ENCODE measurements at places on chromosomes 16 and 17. TPM values are rescaled to one million over a fixed set of nuclear protein-coding genes. Genes with fewer than 3 reads are reported as not detected.

Gene OR3A3
- not detected for total RNA-seq

Gene NPIPB6
- total RNA-seq = 5.2 TPM

Gene JPH3
- total RNA-seq = 3.1 TPM

Gene HS3ST3A1
- 7.5 TPM for total RNA-seq

Gene NUPR1
- total RNA-seq = 124 TPM

Gene CCDC182
- not detected for total RNA-seq

Gene ALOX15B
- total RNA-seq = not detected

Gene TVP23A
- total RNA-seq = not detected

Gene TNK1
- total RNA-seq = not detected

Gene TBX6
- 0.75 TPM for total RNA-seq

Gene CDH15
- 0.13 TPM for total RNA-seq

GRCh38 chr16:67782567-67783352 is 23.6 kb downstream of the RANBP10 start:
- no peak for DNase-seq

- no peak for DNase-seq
Measured at GRCh38 chr17:28239271-28239624, 79.8 kb upstream of the TMEM97 start.

GRCh38 chr17:82859431-82860403 is 19.9 kb upstream of the ZNF750 start:
- DNase-seq = no peak

DNA sequence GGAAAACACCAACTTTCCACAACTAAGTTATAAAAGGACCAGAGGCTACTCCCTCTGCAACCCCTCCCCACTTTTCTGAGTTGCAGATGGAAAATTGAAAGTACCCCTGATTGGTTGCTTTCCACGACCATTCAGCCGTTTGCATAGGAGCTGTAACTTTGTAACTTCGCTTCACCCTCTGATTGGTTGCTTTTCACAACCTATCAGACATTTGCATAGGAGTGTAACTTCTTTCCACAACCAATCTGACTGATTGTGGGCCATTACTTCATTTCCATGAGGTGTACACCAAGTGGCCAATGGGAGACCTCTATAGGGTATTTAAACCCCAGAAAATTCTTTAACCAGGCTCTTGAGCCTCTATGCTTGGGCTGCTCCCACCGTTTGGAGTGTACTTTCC is 644.1 kb downstream of the WWOX start:
- no peak for DNase-seq

GRCh38 chr17:4941319-4941610 is 1.2 kb downstream of the RNF167 start:
- DNase-seq = no peak

GRCh38 chr17:33049781-33050414 is 58.3 kb downstream of the SPACA3 start:
- DNase-seq = peak; percentile 85

GRCh38 chr16:1119766-1120576 is 23.9 kb upstream of the C1QTNF8 start:
- DNase-seq = no peak

GRCh38 chr16:10519929-10520868 is 60.2 kb downstream of the EMP2 start:
- no peak for DNase-seq

- DNase-seq = no peak
Measured at GRCh38 chr16:16080465-16081065, 131.1 kb downstream of the ABCC1 start.

DNA sequence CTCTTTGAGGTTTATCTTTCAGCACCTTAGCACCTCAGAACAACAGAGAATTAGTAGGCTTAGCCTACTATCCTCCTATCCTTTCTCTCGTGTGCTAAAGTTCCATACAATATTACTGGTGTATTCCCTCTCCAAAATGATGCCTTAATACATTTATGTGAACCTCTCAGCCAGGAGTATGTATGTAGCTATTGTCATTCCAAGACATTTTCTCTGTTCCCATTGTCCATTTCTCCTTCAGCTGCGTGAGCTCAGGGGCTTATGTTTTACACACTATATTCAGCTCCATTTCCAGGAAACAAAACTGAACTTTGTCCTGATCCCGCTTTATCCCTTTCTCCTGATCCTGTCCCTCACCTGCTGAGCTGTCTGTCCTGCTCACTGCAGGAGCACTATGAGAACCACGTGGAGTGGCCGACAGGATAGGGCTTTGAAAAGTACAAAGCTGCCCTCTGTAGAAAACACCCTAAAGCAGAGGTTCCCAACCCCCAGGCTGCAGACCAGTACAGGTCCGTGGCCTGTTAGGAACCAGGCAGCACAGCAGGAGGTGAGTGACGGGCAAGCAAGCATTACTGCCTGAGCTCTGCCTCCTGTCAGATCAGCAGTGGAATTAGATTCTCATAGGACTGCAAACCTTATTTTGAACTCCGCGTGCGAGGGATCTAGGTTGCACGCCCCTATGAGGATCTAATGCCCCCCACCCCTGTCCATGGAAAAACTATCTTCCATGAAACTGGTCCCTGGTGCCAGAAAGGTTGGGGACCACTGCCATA is 55.7 kb downstream of the CENPV start:
- no peak for DNase-seq

DNA sequence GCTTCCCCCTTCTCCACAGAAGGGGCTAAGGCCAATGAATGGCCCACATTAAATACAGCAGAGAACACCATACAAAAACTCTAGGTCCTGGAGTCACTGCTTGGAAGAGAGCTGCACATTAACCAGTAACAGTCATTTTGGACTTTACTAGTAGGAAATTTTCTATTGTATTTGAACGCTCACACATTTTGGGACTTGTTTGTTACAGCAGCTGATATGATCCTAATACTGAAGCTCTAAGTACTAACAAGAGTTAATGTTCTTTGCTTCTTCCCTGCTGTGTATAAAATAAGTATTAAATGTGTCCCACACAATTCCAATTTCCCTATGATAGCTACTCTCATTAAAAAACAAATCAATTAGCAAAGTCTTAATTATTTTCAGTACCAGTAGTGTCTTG is 148.3 kb upstream of the IRX3 start:
- no peak for DNase-seq

DNA sequence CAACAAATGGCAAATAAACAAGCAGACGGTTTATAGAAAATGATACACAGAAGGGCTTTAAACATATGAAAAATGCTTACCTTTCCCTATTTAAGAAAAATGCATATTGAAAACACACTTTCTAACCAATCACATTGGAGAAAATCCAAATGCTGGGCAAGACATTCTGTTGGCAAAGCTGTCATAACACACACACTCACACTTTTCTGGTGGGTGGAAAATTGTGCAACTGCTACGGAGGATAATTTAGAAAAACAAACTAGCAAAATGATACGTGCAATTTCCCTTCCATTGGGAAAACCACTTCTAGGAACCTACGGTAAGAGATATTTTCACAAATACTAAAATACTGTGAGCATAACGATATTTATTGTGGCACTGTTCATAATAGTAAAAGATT is 9.8 kb upstream of the MYH3 start:
- no peak for DNase-seq

- DNase-seq = no peak
Measured at GRCh38 chr16:84031556-84031955, 11.0 kb downstream of the SLC38A8 start.

- no peak for DNase-seq
Measured at GRCh38 chr17:42178817-42179216, 2.1 kb downstream of the KCNH4 start.

DNA sequence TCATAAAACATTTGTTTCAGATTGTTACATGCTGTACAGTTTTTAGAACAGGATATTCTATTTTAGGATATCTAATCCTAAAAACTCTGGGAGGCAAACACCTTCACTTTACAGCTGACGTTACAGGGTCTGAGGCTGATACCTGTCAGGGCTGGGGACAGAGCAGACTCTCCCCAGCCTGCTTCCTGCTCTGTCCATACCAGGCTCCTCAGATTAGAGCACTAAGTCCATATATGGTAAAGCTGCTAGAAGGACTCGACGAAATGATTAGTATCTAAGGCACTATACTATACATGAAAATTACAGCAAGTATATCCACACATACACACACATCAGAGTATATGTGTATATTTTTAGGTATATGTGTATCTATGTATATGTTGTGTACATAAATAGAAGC is 125.2 kb downstream of the ZFHX3 start:
- DNase-seq = no peak

DNA sequence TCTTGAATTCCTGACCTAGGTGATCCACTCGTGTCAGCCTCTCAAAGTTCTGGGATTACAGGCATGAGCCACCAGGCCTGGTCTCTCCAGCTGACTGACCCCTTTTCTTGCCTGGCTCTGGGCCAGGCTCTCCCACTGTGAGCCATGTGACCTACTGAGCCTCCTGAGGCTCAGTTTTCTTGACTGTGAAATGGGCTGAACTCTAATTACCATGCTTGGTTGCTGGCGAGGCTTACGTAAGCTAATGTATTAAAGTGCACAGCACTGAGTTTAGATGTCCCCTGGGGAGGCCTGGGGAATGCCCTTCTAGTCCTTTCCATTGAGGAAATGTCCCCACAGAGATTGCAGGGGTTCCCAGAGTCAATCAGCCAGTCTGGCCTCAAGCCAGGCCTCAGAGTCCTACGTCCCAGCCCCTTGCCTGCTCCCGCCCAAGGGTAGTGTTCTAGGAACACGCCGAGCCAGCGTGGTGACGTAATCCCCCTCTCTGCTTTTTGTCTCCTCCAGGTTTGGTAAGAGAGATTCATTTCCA is 45.8 kb upstream of the LGALS9 start:
- DNase-seq = no peak

DNA sequence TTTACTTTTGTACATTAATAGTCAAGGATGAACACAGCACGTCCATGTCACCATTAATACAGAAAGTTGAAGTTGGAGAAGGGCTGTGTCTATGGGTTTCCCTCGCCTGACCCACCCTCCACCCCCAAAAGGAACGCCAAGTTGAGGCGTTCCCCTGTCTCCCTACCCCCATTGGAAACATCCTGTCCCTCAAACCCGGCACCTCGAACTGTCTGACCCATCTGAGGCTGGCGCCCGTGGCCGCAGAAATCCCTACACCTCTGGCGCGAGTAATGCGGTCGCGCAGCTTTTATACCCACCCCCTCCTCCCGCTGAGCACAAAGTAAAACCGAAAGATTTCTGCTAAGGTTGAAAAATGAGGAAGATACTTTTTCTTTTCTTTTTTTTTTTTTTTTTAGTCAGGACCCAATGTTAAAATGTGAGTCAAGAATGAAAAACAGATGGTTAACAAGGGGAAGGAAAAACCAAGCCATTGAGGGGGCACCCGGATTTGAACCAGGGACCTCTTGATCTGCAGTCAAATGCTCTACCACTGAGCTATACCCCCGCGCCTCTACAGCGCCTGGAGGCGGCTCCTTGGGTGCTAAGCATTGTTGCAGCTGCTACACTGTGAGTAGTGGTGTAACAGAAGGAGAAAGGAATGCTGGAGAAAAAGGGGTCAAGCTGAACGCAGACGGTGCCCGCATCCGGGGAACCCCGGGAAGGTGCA is 887 bp upstream of the LASP1 start:
- peak; percentile 97 for DNase-seq

- peak; percentile 93 for DNase-seq
Measured at GRCh38 chr17:76506408-76507345, 5.5 kb upstream of the RHBDF2 start.

- DNase-seq = peak; percentile 94
Measured at GRCh38 chr17:15651583-15652110, 32.1 kb upstream of the FBXW10B start.

GRCh38 chr17:41516830-41517283 is 1.8 kb downstream of the KRT15 start:
- DNase-seq = no peak

GRCh38 chr16:47034455-47034854 is 61.0 kb upstream of the DNAJA2 start:
- no peak for DNase-seq

GRCh38 chr17:40075942-40076498 is 13.3 kb downstream of the THRA start:
- DNase-seq = no peak

DNA sequence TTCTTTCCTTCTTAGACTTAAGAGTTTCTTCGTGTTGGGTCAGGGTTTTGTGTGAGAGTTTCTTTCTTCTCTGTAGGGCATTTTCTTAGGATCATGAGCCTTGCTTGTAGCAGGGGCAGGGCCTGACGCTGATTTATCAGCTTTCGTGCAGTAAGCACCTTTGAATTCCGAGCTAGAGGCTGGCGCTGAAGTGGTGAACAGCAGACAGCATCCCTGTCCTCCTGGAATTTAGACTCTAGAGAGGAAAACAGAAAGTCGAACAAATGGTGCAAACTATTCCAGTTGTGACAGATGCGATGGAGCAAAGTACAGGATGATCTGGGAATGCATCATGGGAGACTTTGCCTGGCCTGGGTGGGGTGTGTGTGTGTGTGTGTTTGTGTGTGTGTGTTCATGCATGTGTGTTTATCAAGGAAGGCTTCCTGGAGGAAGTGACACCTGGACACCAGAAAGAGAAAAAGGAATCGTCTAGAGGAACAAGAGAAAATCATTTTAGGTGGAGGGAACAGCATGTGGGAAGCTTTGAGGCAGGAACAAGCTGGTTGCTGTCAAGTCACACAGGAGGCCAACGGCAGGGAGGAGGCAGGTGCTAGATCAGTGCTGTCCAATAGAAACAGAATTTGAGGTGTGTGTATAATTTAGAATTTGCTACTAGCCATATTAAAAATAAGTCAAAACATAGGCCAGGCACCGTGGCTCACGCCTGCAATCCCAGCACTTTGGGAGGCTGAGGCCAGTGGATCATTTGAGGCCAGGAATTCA is 60.2 kb downstream of the WWP2 start:
- DNase-seq = no peak

DNA sequence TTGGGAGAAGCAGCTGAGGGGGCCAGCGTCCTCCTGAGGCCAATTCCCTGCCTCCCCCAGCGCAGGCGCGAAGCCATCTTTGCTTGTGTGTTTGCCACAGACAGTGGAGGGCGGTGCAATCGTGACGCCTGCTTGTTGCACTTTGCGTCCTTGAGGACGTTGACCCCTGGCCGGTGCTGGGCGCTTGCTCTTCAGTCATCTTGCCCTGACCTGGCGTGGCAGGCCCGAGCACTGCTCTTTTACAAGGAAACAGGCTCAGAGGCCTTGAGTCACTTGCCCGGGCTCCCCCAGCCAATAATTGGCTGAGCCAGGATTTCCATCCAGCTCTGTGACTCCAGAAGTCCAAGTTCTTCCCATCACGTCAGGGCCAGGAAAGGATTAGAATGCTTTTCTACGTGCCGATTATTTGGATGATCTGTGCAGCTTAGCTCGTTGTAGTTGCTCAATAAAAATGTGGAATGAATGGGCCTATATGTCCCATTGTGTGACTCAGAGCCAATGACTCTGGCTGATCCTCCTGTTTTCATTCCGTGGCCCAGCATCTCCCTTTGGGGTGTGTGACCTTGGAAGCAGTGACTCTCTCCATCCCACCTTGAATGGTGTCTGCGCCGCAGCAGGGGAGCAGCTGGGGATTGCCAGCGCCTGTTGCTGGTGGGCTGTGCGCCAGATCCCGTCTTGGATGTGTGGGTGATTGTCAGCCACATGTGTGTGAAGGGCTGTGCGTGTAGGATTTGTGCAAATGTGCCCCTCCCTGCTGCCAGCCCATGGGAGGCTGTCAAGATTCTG is 214.1 kb downstream of the SEC14L1 start:
- DNase-seq = peak; percentile 71

DNA sequence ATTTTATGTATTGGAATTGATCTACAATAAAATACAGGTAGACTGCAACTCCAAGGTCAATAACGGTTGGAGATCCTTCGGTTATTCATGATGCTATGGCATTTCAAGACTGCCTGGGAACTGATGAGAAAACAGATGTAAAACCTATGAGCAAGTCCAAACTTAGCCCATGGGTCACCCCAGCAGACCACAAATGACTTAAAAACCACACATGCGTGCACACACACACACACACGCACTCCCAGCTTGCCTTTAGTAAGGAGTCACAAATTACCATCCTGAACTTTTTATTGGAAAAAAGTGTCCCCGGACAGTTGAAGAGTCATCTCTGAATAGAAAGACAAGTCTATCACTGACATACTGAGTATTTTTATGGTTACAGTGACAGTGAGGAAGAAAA is 26.7 kb downstream of the TRIM25 start:
- DNase-seq = no peak

Data from osteocyte (in vitro differentiated cells).